AML-193 (cell line): ENCODE measurements at places on chromosomes 1 and 21.
A peak's percentile ranks its signal among the peaks of the same experiment; 100 is the strongest.

DNA sequence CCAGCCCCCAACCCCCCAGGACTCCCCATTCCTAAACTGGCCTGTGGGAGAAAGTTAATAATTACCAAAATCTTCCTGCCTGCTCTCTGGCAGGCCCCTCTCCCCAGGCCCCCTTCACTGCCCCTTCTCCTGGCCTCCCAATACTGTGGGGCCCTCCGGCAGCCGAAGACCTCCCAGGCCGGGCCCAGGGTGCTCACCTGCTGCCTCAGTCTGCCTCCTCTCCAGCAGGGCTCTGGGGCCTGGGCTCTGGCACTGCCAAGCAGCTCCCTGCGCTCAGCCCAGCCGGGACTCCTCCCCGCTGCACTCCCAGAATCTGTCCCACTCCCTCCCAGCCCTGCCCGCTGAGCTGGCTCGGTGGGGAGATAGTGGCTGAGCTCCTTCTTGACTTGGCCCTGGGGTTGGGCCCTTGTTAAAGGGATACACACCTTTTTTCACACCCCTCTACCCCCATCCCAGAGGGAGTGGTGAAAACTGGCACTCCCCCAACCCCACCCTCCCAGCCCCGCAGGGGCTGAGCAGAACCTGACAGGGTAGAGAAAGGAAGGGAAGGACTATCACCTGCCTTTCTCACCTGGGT is at the start of gene S100A16:
TSS of gene S100A16 (minus strand) at position 383 of the 577 bp plus-strand sequence. CDS start 4,986 bp downstream, outside the sequence.
- no peak for DNase-seq

DNA sequence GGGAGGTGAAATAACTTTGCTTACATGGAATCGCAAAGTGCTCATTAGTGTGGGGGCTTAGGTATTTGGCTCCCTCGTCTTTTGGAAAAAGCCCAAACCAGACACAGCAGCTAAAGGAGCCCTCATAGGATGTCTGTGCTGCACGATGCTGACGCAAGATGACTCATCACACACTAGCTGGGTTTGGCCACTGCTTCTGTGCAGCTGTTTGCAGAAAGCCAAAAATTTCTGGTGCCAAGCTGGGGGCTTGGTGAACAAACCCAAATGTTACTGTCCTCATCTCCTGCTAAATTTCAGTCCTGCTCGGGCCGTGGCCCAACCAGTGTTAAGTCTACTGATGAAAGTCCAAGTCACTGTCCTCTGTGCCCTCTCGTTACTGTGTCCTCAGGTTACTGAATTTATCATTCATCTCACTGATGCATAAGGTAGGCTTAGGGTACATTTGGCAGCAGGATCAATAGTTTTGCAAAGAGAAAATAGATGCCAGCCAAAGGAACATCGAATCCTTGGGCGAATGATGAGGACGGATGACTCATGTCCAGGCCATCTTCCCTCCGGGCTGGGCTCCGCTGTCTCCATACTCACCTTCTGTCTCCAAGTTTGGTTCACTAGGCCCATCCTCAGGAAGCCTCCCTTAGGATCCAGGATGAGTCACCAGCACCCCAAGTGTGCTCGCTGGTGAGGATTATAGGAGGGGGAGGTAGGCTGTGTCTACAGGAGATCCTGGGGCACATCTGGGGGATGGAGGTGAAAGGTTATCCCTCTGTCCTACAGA is 177.7 kb downstream of the ADSS2 start:
- DNase-seq: no peak

DNA sequence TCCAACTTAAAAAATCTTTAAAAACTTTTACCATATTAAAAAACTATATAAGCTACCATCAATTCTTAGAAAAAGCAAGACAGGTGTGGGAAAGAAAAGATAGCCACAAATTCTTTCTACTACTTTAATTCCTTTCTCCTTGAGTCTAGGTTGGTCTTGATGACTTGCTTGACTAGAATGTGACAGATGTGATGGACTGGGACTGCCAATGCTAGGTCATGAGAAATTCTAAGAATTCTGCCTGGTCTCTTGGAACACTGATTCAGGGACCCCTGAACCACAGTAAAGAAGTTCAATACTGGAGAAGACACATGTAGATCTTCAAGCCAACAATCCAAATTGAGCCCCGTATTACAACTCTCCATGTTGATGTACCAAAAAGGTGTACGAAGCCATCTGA is 326.6 kb upstream of the B3GALT2 start:
- no peak for DNase-seq

GRCh38 chr1:22815421-22816066 is 104.9 kb downstream of the EPHB2 start:
- no peak for DNase-seq

GRCh38 chr1:203225071-203225470 is 4.4 kb downstream of the CHIT1 start:
- no peak for DNase-seq

GRCh38 chr1:219550201-219550600 is 62.7 kb downstream of the ZC3H11B start:
- DNase-seq: no peak

GRCh38 chr1:94335950-94336349 is 82.2 kb upstream of the ABCD3 start:
- DNase-seq: peak; percentile 66

DNA sequence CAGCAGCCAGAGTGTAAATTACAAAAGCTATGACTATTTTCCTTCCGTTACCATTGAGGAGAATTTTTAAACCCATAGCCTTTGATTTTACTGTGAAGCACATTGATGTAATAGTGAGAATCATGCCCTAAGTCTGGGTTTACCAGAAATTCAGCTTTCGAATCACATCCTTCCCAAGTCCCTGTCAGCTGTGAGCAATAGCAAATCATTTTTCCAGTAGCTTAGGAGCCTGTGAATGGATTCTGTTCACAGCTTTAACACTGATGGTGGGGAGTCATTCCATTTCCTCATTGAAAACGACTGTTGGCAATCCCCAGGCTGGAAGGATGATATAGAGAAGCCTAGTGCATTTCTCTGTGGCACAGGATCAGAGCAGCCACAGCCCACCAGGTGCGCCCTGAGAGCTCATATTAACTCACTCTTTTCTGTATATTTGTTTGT is 82.2 kb upstream of the C1orf105 start:
- DNase-seq: no peak

- no peak for DNase-seq
Measured at GRCh38 chr1:67695963-67696362, 11.0 kb downstream of the GADD45A start.

- no peak for DNase-seq
Measured at GRCh38 chr1:70044832-70045231, 160.5 kb downstream of the LRRC40 start.

DNA sequence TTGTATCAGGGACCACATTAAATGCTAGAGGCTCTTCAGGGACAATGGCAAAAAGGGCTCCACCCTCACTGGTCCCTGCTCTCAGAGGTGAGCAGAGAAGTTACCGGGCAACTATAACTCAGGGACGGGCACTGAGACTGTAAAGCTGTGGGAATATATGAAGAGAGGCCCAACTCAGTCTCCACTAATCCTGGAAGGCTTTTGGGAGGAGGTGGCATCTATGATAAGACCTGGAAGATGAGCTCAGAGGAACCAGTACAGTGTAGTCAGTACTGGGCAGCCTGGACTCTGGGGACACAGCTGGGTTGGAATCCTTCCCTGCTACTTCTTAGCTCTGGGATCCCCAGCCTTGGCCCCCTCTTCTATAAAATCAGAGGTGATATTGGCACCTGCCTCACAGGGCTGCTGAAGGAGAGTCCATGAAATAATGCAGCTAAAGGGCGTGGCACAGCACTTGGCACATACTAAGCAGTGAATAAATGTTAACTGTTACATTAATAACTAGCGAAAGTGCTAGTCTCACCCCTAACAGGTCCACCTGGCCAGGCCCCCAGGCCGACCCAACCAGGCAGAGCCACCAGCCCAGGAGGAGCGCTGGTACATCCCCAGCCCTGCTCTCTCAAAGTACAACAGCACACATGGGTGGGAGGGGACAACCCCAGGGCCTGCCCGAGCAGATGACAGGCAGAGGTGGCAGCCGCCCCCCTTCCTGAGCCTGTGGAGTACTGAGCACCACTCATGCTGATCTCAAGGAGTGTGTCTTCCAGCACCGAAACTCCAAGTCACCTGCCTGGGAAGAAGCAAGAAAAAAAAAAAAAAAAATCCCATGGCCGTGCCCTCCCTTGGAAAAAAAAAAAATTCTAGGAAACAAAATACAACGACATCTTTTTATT is 62.7 kb downstream of the CASZ1 start:
- DNase-seq: no peak

- DNase-seq: peak; percentile 68
Measured at GRCh38 chr1:235940285-235940684, 73.6 kb upstream of the LYST start.

DNA sequence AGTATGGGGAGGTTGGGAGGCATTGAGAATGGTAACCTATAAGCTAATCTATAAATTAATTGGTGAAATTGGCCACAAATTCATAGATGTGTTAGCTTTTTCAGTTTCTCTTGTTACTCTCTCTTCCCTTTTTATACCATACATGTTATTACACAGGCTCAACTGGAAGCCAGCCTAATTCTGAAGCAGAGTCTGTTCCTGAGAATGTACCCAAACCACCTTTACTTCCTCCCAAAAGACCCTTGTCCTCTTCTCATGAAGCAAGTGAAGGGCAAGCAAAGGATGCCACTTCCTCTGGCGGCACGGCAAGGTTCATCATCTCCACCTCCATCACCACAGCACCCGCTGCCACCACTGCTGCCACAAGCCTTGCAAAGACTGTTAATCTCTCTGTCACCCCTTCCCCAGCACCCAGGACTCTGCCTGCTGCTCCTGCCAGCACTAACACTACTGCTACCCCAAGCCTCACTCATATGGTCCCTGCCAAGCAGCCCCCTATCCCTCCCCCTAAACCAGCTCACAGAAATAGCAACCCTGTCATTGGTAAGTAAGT is 39.5 kb upstream of the RCC1 start:
- DNase-seq: no peak

GRCh38 chr1:201655243-201655642 is 116.3 kb downstream of the NAV1 start:
- no peak for DNase-seq

DNA sequence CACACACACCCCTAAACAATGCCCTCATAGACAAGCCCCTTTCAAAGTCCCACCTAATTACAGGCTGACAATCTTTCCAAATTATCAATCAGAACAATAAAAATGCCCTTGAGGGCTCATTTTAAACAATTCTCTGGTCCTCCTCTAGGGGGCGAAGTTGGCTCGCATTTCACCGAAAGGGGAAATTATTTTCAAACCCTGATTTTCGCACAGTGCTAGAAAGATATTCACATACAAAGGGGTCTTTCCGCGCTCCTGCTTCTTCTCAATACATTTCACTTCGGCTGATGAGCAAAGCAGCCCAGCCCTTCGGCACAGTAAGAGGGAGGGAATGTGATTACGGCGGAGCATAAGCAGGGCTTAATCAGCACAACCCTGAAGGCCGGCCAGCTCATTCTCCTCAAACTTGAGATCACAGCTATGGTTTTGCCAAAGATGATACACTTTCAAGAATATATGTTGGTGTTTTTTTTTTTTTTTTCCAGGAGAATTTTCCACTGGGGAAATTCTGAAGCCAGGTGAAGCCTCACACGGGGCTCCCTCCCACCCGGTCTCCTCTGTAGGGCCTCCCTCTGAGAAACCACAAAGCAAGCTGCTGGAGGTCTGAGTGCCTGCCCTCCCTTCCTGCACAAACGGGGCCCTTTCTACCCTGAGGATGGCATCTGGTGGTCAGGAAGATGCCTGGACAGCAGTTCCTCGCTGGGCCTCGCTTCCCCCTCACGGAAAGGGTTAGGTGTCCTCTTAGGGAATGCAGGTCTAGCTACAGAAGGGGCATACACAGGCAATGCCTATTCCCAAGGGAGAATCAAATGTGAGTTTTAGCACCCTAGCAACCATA is 66.9 kb downstream of the GNG12 start:
- DNase-seq: peak; percentile 27

GRCh38 chr1:77834771-77835334 is 53.6 kb upstream of the NEXN start:
- no peak for DNase-seq

DNA sequence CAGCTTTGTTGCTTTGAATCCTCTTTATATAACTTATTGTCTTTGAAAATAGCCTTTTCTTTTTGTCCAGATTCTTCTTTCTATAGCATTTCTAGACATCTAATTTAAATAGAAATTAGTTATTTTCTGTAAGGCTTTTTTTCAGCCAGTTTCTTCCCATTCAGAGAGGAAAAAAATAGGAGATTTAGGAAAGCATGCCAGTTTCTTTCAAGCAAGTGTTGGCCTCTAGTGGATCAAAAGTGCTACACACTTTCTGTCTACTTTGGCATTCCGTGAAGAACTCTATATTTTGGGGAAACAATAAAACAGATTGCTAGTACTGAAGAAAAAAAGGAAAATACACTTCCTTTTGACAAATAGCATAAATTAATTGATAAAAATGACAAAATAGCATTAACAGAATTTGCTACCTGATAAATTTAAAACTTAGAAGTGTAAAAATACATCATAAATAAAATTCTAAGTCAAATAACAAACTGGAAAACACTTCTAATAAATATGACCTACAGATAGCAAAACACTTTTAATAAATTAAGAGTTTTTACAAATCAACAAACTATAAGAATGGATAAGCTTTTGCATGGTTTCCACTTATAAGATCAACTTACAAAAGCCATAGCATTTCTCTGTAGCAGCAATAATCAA is 13.1 kb upstream of the EXO1 start:
- DNase-seq: peak; percentile 30

- DNase-seq: no peak
Measured at GRCh38 chr21:46145159-46145839, 10.1 kb downstream of the FTCD start.

GRCh38 chr1:172699695-172700227 is 40.9 kb downstream of the FASLG start:
- no peak for DNase-seq

- DNase-seq: no peak
Measured at GRCh38 chr1:173297798-173298391, 90.8 kb upstream of the TNFSF4 start.

- DNase-seq: no peak
Measured at GRCh38 chr1:9782116-9782751, 41.5 kb downstream of the CLSTN1 start.

DNA sequence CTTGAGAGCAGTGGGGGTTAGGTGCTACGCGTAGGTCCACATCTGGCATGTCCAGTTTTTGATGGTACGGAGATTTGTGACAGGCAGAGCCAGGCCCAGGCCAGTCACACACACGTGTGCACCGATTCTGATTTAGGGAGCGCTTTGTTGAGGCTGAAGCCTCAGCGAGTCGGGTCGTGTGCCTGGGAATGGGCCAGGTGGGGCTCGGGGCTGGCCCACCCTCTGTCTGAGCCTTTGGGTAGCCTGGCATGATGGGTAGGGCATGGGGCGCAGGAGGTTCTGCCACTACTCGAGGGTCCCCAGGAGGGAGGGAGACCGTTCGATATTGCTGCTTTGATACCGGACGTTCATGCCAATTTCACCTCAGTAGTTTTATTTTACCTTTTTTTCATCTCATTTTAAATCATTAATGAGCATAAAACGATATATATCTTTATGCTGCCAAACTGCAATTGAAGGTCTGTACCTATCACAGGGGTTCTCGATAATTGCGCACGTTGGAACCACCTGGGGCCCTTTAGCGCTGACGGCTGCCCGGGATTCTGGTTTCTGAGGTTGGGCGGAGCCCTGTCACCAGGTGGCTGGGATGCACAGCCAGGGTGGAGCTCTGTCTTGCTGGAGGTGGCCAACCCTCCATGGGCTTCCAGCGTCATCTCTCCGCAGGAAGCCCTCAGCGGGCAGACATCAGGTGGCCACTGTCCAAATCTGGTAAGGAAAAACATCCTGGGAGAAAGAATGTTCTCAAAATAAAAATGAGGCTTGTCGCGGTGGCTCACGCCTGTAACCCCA is 71.9 kb downstream of the SCCPDH start:
- DNase-seq: no peak

- DNase-seq: peak; percentile 19
Measured at GRCh38 chr1:89953131-89953626, 41.7 kb upstream of the ZNF326 start.

GRCh38 chr1:7218210-7218832 is 433.1 kb downstream of the CAMTA1 start:
- DNase-seq: peak; percentile 12
